Hematopoietic multipotent progenitor cell treated with erythropoietin and hydrocortisone succinate and interleukin-3 and kit ligand, for 17 days (in vitro differentiated cells): ENCODE measurements at places on chromosomes 1 and 21.

- no peak for DNase-seq
Observed at GRCh38 chr1:208503787-208504186, 259.6 kb upstream of the PLXNA2 start.

- no peak for DNase-seq
Observed at GRCh38 chr1:53086491-53087070, 24.6 kb downstream of the PODN start.

- no peak for DNase-seq
Observed at GRCh38 chr1:201501144-201501543, 5.8 kb downstream of the CSRP1 start.

DNA sequence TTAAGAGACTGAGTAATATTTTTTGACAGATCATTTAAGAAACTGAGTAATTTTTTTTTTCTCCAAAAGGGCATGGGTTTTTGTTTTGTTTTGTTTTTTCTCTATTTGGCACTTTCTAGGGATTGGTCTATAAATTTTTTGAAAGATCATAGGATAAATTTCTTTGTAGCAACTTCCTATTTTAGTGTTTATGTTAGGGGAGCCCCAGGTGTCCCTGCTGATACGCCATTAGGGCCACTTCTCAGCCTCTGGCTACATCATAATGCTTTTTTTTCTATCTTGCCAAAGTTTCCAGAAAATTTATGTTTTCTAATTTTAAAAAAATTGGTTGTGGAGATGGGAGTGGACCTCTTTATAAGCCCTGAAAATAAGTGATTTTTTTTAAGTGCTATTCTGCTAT, 2.6 kb downstream of the GABPA start:
- no peak for DNase-seq
